ENCODE measurements at places on chromosomes 5 and 9.
A peak's percentile ranks its signal among the peaks of the same experiment; 100 is the strongest.

DNA sequence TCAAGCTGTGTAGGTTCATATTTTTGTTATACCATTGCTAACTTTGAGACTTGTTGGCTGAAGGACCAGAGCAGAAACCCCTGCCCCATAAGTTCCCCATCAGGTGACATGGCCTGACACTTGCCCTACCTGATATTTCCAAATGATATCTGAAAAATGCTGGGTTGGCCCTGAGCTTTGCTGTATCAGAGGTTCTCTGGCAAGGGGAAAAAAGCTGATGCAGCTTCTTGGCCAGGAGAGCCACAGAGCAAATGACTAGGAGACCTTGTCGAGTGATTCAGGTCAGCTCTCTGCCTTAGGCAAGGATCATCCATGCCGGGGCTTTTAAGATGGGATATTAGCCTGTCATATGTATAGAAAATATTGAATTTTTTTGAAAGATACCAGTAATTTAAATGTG is 2.9 kb upstream of the MEGF9 start:
- no peak for DNase-seq

- no peak for DNase-seq
Observed at GRCh38 chr5:104400941-104401340, 838.4 kb upstream of the NUDT12 start.

- no peak for DNase-seq
Observed at GRCh38 chr5:119336845-119337580, 18.8 kb upstream of the TNFAIP8 start.

- DNase-seq, result no peak
Observed at GRCh38 chr5:50712479-50712878, 46.0 kb downstream of the PARP8 start.

- no peak for DNase-seq
Observed at GRCh38 chr5:102916109-102916508, 161.0 kb downstream of the PAM start.

GRCh38 chr5:160023007-160023907 is 14.3 kb downstream of the TTC1 start:
- DNase-seq, result no peak

- no peak for DNase-seq
Observed at GRCh38 chr9:127912296-127912695, 4.5 kb downstream of the ST6GALNAC4 start.

DNA sequence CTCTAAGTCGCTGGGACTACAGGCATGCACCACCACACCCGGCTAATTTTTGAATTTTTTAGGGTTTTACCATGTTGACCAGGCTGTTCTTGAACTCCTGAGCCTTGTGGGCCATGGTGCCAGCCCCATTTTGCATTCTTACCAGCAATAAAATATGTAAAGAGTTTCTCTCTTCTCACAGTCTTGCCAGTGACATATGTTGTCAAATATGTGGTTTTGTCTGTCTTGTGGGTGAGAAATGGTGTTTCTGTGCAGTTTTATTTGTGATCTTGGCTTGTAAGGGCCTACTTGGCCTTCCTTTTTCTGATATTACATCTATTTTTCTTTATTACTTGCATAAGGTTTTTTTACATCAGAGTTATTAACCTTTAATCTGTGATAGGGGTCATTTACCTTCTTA is 47.1 kb downstream of the SPIN1 start:
- DNase-seq, result no peak

GRCh38 chr5:55451976-55452375 is 82.8 kb downstream of the PLPP1 start:
- DNase-seq, result no peak

DNA sequence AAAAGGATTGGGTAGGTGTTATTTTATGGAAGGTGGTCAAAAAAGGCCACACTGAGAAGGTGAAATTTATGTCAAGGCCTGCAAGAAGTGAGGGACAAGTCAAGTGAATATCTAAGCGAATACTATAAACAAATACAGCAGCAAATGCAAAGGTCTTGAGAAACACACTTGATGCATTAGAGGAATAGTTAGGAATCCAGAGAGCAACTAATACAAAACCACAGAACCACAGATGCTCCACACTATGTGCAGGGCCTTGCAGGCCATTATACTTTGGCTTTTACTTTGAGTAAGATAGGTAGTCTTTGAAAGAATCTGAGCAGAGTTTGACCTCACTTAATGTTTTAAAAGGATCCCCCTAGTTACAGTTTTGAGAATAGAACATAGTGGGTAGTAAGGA is 4.6 kb downstream of the ZNF622 start:
- DNase-seq, result no peak

DNA sequence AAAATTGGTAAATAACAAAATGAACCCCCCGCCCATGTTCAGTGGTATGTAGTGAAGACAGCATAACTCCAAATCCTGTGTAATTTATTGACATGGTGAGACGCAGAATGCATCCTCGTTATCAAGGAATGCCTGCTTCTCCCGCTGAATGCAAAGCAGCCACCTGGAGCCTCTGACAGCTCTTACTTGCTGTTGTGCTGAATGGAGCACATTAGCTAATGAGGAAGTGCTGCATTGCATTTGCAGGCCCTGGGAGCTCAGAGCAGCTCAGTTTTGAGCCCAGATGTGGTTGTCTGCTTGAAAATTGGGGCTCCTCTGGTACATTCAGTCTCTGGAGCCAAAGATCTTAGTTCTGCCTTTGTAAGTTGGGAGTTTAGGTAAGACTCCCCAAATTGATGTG is 28.9 kb downstream of the PLAC8L1 start:
- DNase-seq, result peak; percentile 79

Data from endodermal cell (in vitro differentiated cells).